ENCODE measurements at places on chromosomes 1 and 21. TPM values are rescaled to one million over a fixed set of nuclear protein-coding genes. Genes with fewer than 3 reads are reported as not detected.

DNA sequence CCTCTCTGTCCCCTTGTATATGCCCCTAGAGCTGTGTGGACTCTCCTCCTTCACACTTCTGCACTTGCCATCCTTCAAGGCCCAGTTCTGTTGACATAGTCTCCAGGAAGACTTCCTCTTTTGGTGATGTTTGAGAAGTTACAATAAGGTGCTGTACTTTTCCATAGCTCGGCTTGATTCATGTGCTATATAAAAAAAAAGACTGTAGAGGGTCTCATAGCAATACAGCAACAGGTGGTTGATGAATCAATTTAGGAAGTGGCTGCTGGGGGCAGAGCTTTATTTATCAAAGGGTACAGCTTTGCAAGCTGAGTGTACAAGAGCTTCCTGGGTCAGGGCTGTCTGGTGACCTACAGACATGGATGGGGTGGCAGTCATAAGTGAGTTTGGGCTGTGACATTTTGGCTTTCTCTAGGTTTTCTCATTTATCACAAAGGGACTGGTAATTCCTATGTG, 102.7 kb downstream of the RUNX1 start:
- peak overlapping the region; percentile 24 for H3K27ac ChIP-seq
- DNase-seq: no peak
- H3K36me3 ChIP-seq: no peaks in the 10 kb centered on the region
- peaks cover 51% of the 10 kb centered on the region for H3K4me1 ChIP-seq

DNA sequence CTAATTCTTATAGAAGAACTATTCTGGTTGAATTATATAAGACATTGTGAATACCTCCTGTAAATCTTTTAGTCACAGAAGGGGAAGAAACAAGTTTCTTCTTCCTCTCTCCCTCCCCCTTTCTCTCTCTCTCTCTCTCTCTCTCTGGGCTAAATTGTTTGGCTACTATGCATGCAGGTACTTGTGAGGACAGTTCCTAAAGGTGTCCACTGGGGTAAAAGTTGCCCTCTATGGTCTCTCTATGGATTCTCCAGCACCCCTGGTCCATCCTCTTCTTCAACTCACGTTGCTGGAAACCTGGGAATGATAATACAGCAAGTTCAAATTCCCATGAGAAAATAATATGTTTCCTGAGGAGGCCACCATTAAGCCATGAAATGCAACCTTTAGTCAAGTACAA, 5.8 kb downstream of the OR6K3 start:
- peaks cover 51% of the 10 kb centered on the region for H3K27me3 ChIP-seq
- H3K36me3 ChIP-seq: peaks cover 4% of the 10 kb centered on the region
- no peak overlapping the region for H3K27ac ChIP-seq
- no peak for DNase-seq

GRCh38 chr1:234481771-234482170, 2.8 kb upstream of the TARBP1 start:
- H3K4me1 ChIP-seq: peaks cover 8% of the 10 kb centered on the region
- peaks cover 28% of the 10 kb centered on the region for H3K27me3 ChIP-seq
- H3K36me3 ChIP-seq: peaks cover 4% of the 10 kb centered on the region
- no peak overlapping the region for H3K4me3 ChIP-seq

GRCh38 chr21:41067709-41068108, 100.3 kb upstream of the BACE2 start:
- H3K4me1 ChIP-seq: peaks cover 13% of the 10 kb centered on the region
- peaks cover 2% of the 10 kb centered on the region for H3K36me3 ChIP-seq
- H3K27ac ChIP-seq: no peak overlapping the region
- no peak for DNase-seq

GRCh38 chr1:42844592-42845140, 1.7 kb upstream of the ZNF691 start:
- H3K4me3 ChIP-seq: no peak overlapping the region
- peaks cover 28% of the 10 kb centered on the region for H3K4me1 ChIP-seq
- DNase-seq: no peak
- H3K27ac ChIP-seq: no peak overlapping the region
- peaks cover 10% of the 10 kb centered on the region for H3K36me3 ChIP-seq

DNA sequence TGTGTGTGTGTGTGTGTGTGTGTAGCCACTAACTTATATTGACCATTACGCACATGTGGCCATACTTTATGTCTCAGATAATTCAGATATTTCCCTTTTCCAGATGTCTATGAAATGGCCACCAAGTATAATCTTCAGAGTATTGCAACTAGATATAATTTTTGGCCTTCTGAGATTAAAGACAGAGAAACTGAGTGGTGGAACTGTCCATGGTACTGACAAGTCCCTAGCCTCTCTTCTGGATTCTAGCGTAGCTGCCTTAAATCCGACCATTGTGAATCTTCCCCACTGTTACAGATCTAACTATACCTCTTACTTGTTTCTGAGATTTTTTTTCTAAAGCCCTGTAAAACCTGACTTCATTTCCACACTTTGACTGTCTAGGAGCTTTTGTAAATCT, 100.0 kb upstream of the SERTAD4 start:
- no peaks in the 10 kb centered on the region for H3K4me1 ChIP-seq
- no peak overlapping the region for H3K4me3 ChIP-seq

GRCh38 chr1:42952303-42953001, 6.2 kb downstream of the SLC2A1 start:
- H3K4me3 ChIP-seq: peak overlapping the region; percentile 74
- no peak for DNase-seq
- peak overlapping the region; percentile 47 for H3K27ac ChIP-seq
- H3K27me3 ChIP-seq: no peaks in the 10 kb centered on the region

The AHCTF1 gene
- total RNA-seq: 77.9 TPM

The KCNJ6 gene
- total RNA-seq: not detected

The FCER1G gene
- 8.3 TPM for total RNA-seq

The LRRC38 gene
- not detected for total RNA-seq

The BGLAP gene
- total RNA-seq: 1.1 TPM

The PCAT6 gene
- 0.97 TPM for total RNA-seq

The SLC45A1 gene
- 0.70 TPM for total RNA-seq

All from T-helper 17 cell (primary cell).